ENCODE measurements at places on chromosomes 11 and 22.

- DNase-seq: no peak
Measured at GRCh38 chr11:35216962-35217678, 78.1 kb downstream of the CD44 start.

- DNase-seq: no peak
Measured at GRCh38 chr11:39678996-39679395, 1780.5 kb downstream of the LRRC4C start.

- no peak for DNase-seq
Measured at GRCh38 chr11:69000391-69000790, 12.7 kb downstream of the MRGPRF start.

DNA sequence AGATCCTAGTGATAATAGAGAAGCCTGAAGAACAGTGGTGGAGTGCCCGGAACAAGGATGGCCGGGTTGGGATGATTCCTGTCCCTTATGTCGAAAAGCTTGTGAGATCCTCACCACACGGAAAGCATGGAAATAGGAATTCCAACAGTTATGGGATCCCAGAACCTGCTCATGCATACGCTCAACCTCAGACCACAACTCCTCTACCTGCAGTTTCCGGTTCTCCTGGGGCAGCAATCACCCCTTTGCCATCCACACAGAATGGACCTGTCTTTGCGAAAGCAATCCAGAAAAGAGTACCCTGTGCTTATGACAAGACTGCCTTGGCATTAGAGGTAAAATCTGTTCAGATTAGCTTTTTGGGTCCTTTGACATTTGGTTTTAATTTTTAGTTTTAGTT is 16.7 kb downstream of the CRKL start:
- DNase-seq: no peak

- no peak for DNase-seq
Measured at GRCh38 chr11:107605061-107606006, 14.4 kb downstream of the ELMOD1 start.

DNA sequence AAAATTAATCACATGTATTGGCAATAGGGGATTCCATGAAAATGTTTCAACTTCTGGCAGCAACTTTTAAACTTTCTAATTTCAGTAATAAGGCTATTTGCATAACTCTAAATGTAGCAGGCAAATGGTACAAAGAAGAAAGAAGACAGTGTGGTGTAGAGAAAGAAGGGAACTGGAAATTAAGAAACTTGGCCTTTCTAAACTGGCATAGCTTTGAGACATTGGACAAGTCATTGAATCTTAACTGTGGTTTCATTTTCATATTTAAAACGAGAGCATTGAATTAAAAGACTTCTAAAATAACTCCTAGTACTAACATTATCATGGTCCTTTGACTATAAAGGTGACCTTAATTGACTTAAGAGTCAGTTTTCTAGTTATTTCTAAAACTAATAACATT is 125.0 kb downstream of the UVRAG start:
- no peak for DNase-seq

DNA sequence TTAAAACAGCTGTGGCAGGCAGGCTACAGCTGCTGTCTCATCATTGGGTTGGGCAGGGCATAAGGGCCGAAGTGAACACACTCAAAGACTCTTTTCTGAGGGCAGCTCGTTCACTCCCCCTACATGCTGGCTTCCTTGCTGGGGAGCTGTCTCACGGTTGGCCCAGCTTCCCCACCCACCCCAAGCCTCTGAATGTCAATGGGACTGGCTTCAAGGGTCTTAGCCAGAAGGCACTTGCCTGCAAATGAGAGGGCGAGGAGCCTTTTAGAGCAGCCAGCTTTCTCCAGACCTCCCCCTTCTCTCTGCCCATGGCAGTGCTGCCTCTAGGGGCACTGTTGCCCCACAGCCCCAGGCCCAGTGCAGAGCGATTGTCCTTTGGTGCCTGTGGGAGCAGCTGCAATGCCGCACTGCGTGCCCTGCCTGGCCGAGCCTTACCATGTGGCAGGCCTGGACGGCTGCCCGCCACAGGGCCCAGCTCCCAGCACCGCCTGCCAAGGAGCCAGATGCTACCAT is 94.7 kb upstream of the RASSF10 start:
- peak; percentile 49 for DNase-seq

DNA sequence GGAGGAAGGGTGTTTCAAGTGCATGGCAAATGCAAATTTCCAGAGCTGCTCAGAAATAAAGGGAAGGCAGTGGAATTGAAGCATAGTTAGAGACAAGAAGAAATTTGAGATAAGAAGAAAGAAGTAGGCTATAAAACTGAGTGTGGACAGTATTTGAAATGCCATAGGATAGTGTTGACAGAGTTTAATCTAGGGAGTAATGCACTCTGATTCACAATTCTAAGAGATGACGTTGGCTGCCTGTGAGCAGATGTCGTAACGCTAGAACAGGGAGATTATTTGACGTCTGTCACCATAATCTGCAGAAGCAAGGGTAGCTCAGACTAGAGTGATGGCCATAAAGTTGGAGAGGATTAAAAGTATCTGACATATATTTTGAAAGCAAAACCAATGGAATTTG is 389.9 kb upstream of the KIRREL3 start:
- no peak for DNase-seq

DNA sequence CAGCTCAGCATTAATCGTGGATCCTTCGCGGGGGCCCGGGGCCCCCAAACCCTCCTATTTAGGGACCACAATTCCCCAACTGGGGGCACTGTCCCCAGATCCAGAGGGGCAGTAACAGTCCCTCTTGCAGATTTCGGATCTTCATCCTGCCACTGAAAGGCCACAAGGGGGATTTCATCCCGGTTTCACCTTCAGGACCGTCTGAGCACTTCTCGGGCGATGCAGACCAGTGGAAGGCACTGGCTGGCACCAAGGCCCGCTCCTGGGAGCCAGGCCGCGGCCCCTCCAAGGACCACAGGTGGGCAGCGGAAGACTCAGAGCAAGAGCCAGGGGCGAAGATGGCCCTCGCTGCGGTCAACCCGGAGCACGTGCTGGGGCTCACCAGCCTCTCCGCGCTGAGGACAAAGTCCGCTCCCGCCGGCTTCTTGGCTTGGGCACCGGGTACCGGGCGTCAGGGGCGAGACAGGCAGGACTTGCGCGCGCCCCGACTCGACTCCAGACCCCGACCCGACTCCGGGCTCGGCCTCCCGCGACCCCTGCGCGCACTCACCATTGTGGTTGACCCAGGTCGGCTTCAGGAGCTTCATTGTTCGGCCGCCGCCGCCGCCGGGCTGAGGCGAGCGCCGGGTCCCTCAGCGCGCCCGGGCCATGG is 517 bp downstream of the HIRA start:
- DNase-seq: no peak

All from NCI-H2107 (cell line).